ENCODE measurements at places on chromosomes 12 and 14.

DNA sequence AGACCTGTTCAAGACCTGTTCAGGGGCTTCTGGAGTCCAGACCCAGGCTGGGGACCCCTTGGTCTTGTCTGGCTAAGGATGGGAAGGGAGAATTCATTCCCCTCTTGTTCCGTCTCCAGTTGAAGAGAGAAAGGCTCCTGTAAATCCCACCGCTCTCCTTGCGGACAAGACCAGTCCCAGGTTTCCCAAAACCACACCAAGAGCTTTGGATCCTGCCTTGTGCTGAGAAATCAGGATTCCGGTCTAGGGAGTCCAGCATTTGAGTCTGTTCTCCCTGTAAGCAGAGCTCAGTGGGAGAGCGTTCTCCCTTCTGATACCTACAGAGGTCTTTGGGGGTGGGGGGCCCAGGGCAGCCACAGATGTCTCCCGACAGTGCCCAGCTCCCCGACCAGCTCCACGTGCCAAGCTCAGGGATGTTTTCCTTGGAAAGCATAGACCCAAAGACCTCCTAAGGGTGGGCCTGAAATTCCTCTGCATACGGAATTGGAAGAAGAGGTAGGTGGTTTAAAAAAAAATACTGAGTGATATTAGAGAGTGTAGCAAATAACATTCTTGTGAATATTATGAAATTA, 1.9 kb downstream of the HOXC13 start:
- DNase-seq = no peak

DNA sequence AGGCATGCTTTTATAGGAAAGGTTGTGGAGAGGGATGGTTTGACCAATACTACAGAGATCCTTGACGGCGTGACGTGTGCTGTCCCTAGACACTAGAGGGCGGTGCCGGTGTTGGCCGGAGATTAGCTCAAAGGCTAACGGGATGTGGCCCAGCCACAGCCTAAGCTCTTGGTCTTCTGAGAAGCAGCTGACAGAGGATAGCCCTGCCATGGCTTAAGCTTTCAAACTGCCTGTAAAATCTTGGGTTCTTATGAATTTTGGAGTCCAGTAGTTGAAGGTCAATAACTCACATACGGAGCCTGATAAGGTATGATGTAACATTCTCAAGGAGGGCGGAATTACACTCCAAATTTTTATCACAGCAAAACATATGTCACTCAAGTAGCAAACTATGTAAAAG, 515.7 kb upstream of the ATXN7L3B start:
- peak; percentile 63 for DNase-seq

GRCh38 chr12:89661706-89662330, 46.8 kb downstream of the ATP2B1 start:
- DNase-seq = no peak

GRCh38 chr12:12511895-12512711, 50.6 kb downstream of the DUSP16 start:
- DNase-seq = no peak

DNA sequence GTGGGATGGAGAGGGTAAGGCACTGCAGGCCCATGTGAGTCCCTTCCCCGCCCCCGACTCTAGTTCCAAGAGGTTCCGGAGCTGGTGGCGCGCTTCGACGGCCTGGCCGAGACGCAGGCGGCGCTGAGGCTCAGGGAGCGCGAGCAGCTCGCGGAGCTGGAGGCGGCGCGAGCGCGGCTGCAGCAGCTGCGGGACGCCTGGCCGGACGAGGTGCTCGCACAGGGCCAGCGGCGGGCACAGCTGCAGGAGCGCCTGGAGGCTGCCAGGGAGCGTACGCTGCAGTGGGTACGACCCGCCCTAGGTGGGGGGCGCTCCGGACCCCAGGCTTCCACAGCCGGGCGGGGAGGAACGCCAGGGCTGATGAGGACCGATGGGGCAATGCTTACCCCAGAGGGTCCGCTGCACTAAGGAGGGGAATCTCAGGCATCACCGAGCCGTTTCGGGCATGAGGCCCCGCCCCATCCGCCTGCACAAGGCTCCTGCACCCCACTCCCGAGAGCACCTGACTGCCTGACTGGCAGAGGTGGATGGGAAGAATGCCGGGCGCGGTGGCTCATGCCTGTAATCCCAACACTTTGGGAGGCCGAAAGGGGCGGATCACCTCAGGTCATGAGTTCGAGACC, 4.9 kb downstream of the CFAP73 start:
- DNase-seq = no peak

- DNase-seq = peak; percentile 2
These were observed 160.8 kb upstream of the SFSWAP start for GRCh38 chr12:131550121-131550520.

DNA sequence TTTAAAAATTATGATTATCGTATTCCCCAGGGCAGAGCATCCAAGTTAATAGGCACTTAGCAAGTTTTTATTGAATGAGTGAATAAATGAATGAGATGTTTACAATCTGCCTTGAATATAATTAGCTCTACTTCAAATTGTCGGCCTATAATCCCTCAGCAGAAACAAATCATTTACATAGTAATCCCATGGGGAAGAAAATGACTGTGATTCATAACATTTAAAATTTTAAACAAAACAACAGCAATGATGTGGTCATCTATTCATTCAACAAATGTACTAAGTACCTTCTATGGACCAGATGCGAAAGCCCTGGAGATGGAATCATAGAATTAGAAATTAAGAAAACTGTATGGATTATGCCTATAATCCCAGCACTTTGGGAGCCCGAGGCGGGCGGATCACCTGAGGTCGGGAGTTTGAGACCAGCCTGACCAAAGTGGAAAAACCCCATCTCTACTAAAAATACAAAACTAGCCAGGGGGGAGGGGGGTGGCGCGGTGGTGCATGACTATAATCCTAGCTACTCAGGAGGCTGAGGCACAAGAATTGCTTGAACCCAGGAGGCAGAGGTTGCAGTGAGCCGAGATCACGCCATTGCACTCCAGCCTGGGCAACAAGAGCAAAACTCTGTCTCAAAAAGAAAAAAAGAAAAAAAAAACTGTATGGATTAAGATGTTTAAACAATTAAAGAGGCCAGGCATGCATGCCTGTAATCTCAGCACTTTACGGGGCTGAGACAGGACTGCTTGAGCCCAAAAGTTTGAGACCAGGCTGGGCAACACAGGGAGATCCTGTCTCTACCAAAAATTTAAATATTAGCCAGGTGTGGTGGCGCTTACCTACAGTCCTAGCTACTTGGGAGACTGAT, 17.7 kb upstream of the MDM2 start:
- no peak for DNase-seq

DNA sequence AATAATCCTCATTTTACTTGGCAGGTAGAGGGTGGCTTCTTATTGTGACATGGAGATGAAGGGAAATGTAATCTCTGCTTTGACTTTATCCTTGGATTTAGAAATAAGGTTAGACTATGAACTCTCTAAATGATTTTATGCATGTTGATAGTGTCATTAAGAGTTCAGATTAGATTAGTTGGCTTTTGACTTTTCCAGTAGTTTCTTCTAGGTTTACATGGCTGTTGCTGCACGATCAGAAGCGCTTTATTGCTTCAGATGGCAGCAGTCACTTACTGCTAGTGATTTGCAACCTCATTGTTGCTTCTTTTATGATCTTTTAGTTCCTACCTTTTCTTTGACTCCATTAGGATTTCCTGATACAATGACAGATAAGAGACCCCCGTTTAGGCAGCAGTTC, 32.3 kb downstream of the SLC15A5 start:
- DNase-seq = no peak

GRCh38 chr12:129207084-129207483, 353.8 kb downstream of the GLT1D1 start:
- no peak for DNase-seq

DNA sequence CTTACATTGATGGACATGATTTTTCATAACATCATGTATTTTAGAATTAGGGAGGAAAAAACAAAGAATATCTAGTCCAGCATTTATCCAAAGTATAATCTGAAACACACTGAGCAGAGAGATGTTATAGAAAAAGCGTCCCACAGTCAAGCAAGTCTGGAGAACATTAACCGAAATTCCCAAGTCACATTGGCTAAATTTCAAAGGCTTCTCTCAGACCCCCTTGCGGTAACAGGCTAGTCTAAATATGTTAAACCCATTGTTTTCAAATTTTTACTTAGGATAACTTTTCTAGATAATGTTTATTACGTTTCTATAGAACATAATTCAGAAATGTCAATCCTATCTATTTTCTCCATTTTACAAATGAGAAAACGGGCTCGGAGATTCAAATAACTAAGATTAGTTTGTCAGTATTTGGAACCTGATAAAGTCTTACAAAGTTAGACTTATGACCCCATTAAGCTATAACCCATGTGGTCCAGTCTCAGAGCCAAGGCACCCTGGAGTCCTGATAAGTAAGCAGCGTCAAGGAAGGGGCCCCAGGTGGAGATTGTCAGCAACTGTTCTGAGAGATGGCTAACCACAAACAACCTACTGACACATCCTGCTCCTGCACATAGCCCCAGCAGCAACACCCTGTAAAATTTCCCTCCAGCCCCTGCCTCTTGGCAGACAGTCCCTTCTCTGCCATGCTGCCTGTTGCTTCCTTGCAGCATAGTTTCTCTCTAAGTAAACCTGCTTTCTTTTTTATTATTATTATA, 220.6 kb upstream of the TMEM260 start:
- DNase-seq = no peak

GRCh38 chr12:65881348-65881961, 57.2 kb downstream of the HMGA2 start:
- DNase-seq = no peak

GRCh38 chr12:117226505-117226904, 36.2 kb upstream of the FBXO21 start:
- DNase-seq = no peak

DNA sequence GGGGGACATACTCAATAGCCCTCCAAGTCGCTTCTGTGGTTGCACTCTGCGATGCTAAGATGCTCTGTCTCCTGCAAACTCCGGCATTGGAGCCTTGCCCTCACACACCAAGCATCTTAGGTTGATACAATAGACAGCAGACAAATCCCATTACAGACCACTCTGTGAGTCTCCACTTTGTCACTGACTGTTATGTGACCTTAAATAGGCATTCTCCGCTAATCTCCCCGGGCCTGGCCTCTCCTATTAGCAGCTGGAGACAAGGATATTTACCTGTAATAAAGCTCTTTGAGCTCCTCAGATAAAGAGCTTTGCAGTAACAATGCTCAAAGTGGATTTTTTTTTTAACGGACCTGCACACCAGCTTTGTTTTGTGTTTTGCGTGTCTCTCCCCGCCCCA, 479.7 kb upstream of the TBX3 start:
- no peak for DNase-seq

- DNase-seq = no peak
These were observed 120.3 kb upstream of the SLC38A4 start for GRCh38 chr12:46946137-46946536.

GRCh38 chr14:89227496-89227836, 189.6 kb downstream of the FOXN3 start:
- DNase-seq = no peak

GRCh38 chr12:114263056-114263805, 142.7 kb downstream of the TBX5 start:
- no peak for DNase-seq

DNA sequence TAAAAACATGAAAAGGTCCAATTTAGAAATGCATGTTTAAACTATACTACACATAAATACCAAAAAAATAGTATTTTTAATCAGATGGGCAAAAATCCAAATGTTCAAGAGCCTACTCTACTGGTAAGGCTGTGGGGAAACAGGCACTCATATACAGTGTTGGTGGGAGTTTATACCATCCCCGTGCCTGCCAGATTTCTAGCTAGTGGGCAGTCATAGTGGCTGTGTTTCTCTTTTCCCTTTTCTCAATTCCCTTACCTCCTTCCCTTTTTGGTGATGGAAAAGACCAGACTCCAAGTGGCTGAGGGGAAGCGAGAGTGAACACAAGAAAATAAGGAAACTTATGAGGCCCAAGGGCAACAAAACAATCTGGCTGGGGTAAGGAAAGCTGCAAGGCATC, 14.7 kb downstream of the ZNF641 start:
- DNase-seq = peak; percentile 82

DNA sequence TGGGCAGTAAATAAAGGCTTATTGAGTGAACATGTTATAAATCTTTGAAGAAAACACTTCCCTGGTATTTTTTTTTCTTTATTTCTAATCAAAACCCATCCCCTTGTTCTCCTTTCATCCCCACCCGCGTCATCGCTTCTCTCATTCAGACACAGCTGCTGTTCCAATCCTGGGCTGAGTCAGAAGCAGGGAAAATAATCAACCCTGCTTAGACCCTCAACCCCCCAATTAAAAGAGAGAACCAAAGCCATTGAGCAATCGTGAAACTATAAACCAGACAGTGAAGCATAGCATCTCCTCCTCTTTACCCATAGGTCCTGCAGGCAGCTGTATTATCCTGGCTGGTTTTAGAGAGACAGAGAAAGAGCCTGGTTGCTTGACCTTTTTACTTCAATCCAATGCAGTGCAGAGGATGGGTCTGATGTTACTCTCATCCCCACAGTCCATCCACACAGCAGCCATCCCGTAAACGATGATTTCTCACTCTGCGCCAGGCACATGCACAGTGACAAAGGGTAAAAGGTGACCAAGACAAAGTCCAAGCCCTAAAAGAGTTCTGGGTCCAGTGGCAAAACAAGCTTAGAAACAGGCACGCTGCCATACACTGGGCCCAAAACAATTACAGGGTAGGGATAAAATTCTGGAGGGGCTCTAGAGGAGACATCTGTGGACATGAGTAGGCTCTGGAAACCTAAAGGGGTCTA, 238.3 kb downstream of the GALC start:
- peak; percentile 94 for DNase-seq

- no peak for DNase-seq
These were observed 43.9 kb downstream of the TTC9 start for GRCh38 chr14:70685474-70686197.

- no peak for DNase-seq
These were observed 19.4 kb downstream of the TPH2 start for GRCh38 chr12:71958056-71958455.

GRCh38 chr12:60872850-60873713, 1277.3 kb downstream of the SLC16A7 start:
- no peak for DNase-seq

- no peak for DNase-seq
These were observed 177.2 kb upstream of the RASSF8 start for GRCh38 chr12:25781232-25781631.

DNA sequence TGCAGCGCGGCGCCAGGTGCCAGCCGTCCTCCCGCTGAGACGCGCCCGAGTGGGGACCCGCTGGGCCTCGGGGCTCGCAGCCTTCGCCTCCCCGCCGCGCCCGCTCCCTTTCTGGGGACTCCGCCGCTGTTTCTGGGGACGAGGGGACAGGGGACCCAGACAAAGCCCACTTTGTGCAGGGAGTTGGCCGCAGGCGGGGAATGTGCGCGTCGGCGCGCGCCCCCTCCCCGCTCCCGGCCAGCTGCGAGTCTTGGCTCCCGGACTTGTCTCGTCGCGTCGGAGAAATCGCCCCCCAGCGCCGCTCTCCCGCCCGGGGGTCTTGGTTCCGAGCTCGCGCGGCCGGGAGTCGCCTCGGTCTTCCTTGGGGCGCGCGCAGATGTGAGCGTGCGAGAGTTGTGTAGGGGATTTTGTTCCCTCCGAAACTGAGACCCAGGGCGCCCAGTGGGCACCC, 717 bp downstream of the VASH1 start:
- no peak for DNase-seq

- no peak for DNase-seq
These were observed 86.5 kb downstream of the DAAM1 start for GRCh38 chr14:59274991-59275391.

- peak; percentile 68 for DNase-seq
These were observed 5.8 kb upstream of the PHLDA1 start for GRCh38 chr12:76037130-76038103.

- DNase-seq = no peak
These were observed 6.2 kb downstream of the EIF2S3B start for GRCh38 chr12:10511756-10512355.
